ENCODE measurements at places on chromosomes 7 and 10.
A peak's percentile ranks its signal among the peaks of the same experiment; 100 is the strongest.

GRCh38 chr10:23512355-23513058 lies 73.6 kb downstream of the OTUD1 start:
- DNase-seq: no peak

DNA sequence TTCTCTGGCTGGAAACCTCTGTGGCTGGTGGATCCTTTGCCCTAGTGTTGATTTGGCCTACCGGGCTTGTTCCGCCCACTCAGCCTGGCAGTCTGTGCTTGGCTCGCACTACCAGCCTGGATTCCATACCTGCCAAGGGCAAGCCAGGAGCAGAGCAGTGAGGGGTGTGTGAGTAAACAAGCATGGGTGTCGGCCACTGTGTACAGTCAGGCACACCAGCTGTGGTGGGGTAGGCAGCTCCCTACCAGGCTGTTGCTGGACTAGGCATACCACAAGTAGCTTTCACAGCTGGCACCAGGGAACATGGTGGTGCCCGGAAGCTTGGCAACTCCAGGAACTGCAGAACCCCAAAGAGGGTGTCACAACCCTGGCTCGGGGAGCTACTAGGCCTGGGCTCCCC lies 942.9 kb upstream of the LRRN3 start:
- no peak for DNase-seq

DNA sequence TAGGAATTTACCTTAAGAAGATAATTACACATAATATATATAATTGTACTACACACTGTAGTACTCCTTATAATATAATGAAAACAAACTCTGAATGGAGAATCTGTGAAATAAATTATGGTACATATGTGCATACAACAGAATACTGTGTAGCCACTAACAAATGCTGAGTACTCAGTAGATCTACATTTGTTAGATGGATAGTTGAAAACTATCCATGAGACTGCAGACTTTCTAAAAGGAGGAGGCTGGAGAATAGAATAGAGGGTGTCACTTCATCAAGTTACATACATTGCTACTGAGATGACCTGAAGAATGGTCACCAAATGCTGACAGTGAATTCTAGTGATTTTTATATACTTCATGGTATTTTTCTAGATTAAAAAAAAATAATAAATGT lies 68.7 kb upstream of the OGDHL start:
- no peak for DNase-seq

GRCh38 chr7:82410461-82410860 lies 33.1 kb downstream of the CACNA2D1 start:
- DNase-seq: peak; percentile 37

DNA sequence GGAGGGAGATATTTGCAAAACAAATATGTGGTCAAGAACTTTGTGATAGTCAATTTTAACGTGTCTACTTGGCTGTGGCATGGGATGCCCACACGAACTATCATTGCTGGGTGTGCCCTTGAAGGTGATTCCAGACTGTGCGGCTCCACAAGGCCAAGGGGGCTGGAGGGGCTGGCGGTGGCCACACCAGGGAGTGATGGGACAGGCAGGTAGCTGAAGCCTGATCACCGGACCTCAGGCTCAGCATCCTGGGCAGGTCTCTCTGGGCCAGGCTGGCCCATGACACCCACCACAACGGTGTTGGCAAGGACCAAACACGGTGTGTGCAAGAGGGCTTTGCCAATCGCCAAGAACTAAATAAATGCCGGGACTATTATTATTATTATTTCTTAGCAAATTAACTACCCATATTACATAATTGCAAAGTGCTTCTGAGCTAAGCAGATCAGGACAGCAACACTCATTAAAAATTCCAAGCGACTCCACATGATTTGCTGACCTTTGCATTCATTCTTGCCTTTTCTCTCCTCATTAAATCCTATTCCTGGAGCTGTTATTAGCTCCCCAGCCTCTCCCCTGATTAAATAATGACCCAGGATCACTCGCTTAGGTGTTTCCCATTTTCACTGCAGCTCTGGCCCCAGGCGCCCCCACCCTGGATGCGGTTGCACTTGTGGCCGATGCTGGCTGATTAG lies 35.4 kb upstream of the PPP2R2D start:
- no peak for DNase-seq

DNA sequence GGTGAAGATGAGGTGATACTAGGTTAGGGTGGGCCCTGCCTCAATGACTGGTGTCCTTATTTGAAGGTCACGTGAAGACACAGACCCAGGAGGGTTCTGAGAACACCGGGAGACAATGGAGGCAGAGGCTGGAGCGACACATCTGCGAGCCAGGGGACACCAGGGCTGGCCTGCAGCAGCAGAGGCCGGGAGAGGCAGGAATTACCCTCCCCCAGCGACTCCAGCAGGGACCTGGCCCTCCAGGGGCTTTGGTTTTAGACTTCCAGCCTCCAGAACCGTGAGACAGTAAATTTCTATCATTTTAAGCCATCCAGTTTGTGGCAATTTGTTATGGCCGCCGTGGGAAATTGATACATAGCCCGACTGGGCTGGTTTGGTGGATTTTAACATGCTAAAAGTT lies 152.2 kb downstream of the DNAJB6 start:
- DNase-seq: no peak

- no peak for DNase-seq
Measured at GRCh38 chr10:24969841-24970281, 17.5 kb upstream of the PRTFDC1 start.

DNA sequence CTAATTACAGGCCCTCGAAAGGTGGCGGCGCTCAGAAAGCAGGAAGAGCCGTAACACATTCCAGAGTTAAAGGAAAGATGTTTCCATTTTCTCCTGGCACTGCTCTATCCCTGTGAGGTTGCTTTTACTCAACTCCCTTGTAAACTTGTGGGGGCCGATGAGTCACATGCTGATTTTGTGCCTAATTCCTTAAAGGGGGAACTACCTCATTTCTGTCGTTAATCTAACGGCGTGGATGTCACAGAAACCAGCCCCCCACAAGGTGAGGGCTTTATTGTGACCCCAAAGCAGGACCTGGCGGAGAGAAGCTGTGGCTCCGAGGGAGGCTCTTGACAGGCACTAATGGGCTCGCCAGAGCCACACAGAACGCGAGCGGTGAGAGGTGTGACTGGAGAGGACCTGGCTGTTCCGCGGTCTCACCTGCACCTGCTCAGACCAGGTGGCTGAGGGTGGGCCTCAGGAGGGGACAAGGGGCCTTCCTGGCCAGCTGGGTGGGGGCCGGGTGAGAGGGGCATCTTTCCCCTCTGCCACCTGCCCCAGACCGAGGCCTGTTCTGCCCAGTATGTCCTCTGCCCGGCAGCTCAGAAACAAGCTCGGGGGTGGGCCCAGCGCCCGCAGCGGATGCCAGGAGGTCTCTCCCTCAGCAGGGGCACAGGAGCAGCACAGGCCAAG lies 50.9 kb downstream of the CALML3 start:
- no peak for DNase-seq

- DNase-seq: peak; percentile 41
Measured at GRCh38 chr10:19811540-19811939, 4.7 kb upstream of the PLXDC2 start.

DNA sequence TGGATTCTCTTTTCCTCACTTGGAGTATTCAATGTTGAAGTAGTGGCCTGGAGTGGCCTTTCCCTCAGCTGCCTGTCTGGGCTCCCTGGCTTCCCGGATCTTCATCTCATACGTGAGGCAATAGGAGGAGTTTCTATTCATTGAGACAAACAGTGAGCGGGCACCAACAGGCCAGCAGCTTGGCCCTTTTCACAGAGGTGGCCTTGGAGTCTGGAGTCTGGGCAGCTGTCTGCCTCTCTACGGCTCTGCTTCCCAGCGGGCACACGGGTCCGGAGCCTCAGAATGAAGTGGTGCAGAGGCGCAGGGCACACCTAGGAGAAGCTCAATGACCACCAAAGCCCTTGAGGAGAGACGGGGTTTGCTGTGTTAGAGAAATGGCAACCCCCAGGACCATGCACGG lies 169.4 kb downstream of the CCDC3 start:
- no peak for DNase-seq

DNA sequence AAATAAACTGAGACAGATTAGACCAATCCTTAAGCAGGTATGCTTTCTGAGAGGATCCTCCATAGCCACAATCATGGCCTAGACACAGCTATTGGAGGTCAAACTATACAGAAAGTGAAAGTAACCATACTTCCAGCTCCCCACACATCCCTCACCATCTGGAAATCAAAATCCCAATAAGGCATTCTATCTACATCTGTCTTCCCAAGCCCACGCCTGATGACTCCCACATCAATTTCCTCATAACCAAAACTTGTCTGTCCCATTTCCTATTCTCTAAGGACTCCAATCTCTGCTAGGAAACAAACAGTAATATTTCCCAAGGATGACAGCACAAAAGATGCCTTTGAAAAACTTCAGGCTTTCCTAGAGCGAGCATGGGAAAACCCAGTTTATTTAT lies 247.3 kb upstream of the HPS1 start:
- DNase-seq: no peak

DNA sequence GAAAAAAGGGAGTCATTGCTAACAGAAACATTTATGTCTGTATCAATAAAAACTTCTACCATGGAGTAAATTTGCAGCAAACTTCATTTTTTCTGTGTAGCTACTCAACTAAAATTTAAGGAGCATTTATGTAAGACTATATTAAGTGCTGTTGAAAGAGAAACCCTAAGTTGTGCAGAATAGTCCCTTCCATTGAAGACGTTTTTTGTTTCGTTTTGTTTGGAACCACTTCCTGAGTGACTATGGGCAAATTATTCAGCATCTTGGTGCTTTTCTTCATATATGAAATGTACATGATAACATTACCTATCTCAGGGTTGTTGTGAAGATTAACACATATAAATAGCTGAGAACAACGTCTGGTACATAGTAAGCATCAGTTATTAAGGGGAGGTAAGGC lies 24.3 kb downstream of the SEM1 start:
- no peak for DNase-seq

DNA sequence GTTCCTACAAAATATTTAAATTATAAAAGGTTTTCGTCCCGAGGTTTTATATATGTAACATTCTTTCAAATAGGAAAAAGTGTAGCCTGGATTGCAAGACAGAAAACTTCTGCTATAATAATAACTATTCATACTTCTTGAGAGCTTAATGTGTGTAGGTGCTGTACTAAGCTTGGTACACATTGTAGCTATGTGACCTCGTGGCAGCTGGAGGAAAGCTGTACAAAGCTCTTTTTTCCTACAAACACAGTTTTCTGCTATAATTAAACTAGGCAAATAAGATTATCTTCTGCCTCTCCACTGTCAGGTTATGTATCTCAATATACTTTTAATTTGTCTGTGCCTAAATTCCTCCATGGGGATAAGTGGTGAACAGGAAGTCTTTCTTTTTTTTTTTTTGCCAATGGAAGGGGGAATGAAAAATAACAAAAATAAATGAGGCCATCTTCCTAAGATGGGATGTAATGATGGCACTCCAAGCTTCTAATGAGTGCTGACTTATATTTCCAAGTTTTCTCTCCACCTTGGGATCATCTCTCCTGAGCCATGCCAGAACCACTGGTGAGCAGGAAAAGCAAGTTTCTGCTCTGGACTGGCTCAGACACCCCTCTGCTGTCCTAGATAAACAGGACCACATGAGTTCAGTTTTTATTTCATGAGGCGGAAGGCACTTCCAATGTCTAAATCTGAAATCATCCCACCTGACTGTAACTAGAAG lies 9.9 kb downstream of the SGMS1 start:
- DNase-seq: no peak

DNA sequence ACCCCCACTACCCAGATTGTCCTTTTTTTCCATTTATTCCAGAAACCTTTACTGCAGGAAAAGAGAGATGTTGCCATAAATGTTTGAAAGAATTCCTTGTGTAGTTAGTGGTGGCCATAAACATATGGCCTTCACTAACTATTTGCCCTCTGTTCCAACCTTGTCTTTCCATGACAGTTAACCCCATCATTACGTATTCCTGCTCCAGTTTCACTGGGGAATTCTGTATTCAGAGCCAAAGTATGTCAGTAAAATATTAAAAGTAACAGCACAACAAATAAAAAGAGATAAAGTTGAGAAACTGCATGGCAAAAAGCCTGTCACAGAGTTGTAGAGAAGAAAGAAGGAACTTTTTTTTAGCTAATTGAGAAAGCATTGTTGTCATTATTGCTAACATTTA lies 261.3 kb downstream of the BICC1 start:
- no peak for DNase-seq

GRCh38 chr7:112255388-112255720 lies 48.9 kb downstream of the ZNF277 start:
- DNase-seq: no peak

GRCh38 chr7:122767339-122767738 lies 64.6 kb upstream of the RNF148 start:
- no peak for DNase-seq

Data from heart right ventricle (tissue), 16 donors.